ENCODE measurements at places on chromosomes 5 and 9.

DNA sequence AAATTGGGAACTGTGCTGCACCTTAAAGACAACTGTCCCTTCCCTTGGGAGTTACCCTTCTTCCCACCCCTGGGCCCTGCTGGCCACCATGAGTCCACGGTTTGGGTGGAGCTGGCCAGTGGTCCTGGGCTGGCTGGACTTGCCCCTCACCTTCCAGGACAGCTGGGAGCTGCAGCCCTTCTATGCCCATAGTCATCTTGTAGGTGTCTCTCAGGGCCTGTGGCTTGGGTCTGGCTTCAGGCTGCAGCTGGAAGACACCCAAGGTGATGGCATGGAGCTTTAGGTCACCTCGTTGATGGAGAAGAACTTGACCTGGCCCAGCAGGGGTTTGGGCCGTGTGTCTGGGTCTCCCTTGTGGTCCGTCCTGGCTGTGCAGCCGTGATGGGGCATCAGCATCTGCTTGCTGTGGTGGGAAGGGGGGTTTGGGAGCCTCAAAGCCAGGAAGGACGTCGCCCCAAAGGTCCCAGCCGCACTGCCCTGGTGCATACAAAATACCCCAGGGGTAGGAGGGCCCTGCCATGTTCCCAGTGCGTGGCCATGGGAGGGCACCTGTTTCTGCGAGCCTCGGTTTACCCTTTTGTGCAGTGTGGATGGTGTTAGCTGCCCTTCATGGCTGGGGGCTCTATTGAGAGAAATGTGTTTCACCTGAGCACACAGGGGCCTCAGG lies 8.9 kb downstream of the WNK2 start:
- no peak for DNase-seq

GRCh38 chr5:101163088-101163487 lies 260.0 kb upstream of the ST8SIA4 start:
- DNase-seq: no peak

GRCh38 chr5:57448751-57449150 lies 33.9 kb downstream of the ACTBL2 start:
- DNase-seq: no peak

DNA sequence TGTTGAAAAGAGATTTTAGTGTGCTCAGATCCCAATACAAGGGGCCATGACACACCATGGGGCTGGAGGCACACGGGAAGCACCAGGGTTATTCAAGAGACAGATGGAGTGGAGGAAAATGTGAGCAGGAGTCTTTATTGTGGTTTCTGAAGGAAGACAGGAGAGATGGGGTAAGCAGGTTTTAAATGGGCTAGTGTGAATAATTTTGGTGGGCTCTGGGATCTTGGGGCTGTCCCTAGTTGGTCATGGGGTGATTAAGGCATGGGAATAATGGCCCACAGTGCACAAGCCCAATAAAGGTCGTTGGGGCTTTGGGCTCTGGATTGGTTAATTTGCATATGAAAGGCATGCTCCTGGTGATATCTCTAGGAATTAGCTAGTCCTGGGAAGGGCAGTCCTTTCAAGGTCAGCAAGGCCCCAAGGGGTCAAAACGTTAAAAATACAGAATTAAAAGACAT lies 3.6 kb upstream of the SCGB3A2 start:
- DNase-seq: no peak

Measured in CD4-positive, alpha-beta T cell (primary cell).